ENCODE measurements at places on chromosomes 1 and 21.

DNA sequence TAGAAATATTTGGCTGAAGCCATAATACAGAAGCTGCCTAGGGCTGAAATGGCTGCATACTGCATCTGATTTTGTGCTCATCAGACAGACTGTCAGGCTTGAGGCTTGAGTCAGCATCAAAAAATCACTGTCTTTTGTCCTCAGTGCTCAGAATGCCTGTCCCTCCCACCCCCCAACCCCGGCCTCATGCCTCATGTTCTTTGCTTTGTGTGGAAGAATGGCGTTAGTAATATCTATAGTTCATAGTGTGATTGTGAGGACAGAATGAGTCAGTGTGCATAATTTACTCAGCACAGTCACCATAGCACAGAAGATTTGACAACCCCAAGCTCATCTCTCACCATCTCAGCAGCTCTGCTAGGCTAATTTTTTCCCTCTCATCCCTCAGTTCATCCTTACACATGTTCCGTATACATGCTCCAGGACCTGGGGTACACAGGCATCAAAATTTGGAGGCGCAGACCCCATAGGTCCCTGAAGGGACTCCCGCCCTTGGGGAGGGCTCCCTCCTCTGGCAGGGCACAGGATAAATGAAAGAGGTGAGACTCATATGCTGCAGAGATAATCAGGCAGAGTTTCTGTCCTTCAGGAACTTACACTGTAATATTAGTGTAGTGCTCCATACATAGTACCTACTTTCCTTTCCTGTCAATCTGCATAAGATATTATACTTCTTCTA lies 159.1 kb upstream of the C8B start:
- no peak for DNase-seq

DNA sequence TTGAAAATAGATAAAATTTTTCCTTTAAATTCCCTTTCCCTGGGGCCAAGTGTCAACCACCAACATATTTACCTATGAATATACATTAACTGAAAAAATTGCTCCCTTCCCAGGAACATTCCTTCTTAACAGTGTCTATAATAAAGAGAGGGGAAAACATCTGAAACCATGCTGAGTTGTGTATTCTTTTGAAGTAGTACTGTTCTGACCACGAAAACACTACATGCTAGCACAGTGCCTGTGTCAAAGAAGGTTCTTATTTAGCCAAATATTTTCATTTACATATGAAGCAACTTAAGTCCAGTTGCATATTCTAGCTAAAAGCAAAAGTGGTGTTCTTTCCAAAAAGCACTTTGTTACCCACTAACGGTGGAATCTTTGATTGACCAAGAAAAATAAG lies 311.2 kb downstream of the VAV3 start:
- DNase-seq = no peak

- DNase-seq = no peak
These were observed 517.6 kb upstream of the ADGRL4 start for GRCh38 chr1:79524126-79524525.

DNA sequence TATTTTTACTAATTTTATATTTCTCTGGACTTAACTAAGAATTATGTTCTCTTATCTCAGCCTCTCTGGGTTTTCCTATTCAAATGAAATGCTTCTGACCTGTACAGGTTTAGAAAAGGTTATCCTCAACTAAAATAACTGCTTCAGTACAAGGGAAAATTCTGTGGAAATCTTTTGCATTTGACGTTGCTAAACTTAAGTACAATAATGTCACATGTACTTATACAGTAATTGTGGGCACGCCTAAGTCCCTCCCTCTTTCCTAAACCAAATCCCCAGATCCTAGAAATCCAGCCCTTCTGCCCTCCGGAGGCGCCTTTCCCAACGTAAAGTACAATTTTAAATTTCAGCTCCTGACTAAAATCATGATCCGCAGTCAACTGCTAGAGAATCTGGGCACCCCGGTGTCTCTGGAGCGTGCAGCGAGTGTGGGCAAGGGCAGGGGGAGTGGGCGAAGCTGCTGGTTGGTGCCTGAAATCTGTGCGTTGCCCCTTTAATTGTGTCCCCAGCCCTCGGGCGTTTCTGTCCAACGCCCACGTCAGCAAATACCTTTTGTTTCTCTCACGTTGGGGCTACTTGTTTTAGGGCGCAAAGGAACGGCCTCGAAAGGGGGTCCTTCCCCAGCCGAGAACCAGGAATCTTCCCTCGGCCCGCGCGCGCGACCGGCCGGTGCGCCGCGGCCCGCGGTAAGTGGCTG lies at the start of gene ZBTB8A:
ZBTB8A (plus strand) TSS at position 541 of the 697 bp plus-strand sequence. CDS start 53,505 bp downstream, outside the sequence.
- DNase-seq = no peak

- no peak for DNase-seq
These were observed 2.2 kb downstream of the SPATA6 start for GRCh38 chr1:48469616-48470480.

GRCh38 chr1:75786901-75787493 lies 941 bp downstream of the RABGGTB start:
- DNase-seq = no peak

GRCh38 chr1:180524160-180524914 lies 22.0 kb upstream of the ACBD6 start:
- DNase-seq = no peak

All from activated CD4-positive, alpha-beta T cell treated with anti-CD3 and anti-CD28 coated beads for 1 hour (primary cell).